ENCODE measurements at places on chromosomes 16 and 17.
A peak's percentile ranks its signal among the peaks of the same experiment; 100 is the strongest.

GRCh38 chr17:10036511-10037061 is 131.5 kb upstream of the RCVRN start:
- DNase-seq, result peak; percentile 93

DNA sequence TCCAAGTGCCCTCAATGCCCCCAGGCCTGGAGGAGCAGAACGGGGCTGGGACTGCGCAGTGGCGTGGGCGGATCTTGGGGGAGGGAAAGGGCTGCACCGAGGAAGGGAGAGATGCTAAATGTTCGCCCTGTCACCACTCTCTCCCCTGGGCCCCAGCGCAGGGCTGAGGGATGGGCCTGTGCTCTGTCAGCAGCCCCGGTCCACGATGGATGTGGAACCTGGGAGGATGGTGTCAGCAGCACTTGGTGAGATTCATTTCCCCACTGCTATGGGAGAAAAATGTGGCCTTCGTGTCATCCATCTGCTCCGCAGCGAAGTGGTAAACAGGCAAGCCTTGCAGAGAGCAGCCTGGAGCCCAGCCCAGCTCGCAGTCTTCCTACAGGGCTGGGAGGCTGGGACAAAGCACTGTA is 72.0 kb downstream of the TMEM132E start:
- DNase-seq, result no peak

DNA sequence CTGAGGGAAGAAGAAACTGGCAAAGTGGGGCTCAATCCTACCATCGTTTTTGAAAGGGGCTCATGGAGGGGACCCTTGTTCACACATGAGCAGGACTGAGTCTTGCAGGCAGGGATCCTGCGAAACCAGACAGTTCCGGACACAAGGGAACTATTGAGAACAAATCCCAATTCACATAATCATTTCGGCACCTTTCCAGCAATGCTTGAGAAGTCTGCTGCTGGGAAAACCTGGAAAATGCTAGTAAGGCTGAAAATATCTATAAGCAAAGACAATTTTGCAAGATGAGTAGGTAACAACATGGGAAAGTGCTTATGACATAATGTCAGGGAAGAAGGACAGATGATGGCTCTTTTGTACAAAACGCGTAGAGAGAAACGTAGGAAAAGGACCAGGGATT is 52.1 kb upstream of the BPTF start:
- peak; percentile 45 for DNase-seq

DNA sequence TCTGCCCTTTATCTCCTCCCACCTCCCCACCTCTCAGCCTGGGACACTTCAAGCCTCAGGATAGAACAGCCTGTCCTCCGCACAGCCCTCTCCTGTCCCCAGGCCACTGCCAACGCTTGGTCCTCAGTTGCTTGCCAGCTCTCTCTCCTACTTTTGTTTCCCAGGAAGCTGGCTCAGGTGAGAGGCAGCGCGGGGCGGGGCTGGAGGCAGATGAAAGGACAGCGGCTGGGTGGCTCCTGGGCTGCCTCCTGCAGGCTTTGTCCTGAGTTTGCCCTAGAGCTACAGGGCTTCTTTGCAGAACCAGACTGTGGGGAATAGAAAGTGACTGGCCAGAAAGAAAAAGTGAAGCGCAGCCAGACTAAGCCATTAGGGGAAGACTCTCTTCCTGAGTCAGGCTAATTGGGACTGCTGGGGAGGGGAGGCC is 48.2 kb upstream of the CDC42EP4 start:
- DNase-seq, result no peak

DNA sequence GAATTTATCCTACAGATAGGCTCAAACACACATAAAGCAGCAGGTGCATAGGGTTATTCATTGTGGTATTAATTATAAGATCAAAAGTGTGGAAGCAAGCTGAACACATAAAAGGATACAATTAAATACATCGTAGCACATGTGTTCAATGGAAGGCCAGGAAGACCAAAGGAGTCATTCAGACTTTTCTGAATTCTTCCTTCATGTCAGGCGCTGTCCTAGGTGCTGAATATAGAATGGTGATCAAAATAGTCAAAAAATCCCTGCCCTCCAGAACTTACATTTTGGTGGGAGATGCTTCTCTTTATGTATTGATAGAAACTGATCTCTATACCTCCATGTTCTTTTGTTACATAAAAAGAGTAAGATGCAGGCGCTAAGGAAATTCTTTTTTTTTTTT is 439.0 kb upstream of the ASIC2 start:
- peak; percentile 34 for DNase-seq

- no peak for DNase-seq
Observed at GRCh38 chr16:50611332-50611934, 63.2 kb downstream of the NKD1 start.

GRCh38 chr16:27313422-27314160 is at the start of gene IL4R:
Gene IL4R (plus strand): TSS chr16:27313974. CDS start chr16:27340204, 26,230 bp downstream.
- DNase-seq, result no peak

- DNase-seq, result no peak
Observed at GRCh38 chr17:50347117-50347893, 1.4 kb downstream of the XYLT2 start.

GRCh38 chr17:65504141-65504540 is 57.3 kb downstream of the AXIN2 start:
- no peak for DNase-seq

- peak; percentile 5 for DNase-seq
Observed at GRCh38 chr16:86158688-86159360, 259.9 kb downstream of the IRF8 start.

- no peak for DNase-seq
Observed at GRCh38 chr17:83136931-83137330, 57.5 kb downstream of the METRNL start.

- DNase-seq, result no peak
Observed at GRCh38 chr17:37614391-37614790, 5.2 kb upstream of the SYNRG start.

All from COLO829 (cell line).